ENCODE measurements at places on chromosomes 13 and 19. TPM values are rescaled to one million over a fixed set of nuclear protein-coding genes. Genes with fewer than 3 reads are reported as not detected.
A peak's percentile ranks its signal among the peaks of the same experiment; 100 is the strongest.

- no peak for DNase-seq
Observed at GRCh38 chr13:92589955-92590354, 636.7 kb upstream of the GPC6 start.

GRCh38 chr19:27955485-27956480, 1257.2 kb downstream of the UQCRFS1 start:
- DNase-seq, result no peak

- DNase-seq, result no peak
Observed at GRCh38 chr13:99280166-99280565, 22.0 kb upstream of the GPR18 start.

DNA sequence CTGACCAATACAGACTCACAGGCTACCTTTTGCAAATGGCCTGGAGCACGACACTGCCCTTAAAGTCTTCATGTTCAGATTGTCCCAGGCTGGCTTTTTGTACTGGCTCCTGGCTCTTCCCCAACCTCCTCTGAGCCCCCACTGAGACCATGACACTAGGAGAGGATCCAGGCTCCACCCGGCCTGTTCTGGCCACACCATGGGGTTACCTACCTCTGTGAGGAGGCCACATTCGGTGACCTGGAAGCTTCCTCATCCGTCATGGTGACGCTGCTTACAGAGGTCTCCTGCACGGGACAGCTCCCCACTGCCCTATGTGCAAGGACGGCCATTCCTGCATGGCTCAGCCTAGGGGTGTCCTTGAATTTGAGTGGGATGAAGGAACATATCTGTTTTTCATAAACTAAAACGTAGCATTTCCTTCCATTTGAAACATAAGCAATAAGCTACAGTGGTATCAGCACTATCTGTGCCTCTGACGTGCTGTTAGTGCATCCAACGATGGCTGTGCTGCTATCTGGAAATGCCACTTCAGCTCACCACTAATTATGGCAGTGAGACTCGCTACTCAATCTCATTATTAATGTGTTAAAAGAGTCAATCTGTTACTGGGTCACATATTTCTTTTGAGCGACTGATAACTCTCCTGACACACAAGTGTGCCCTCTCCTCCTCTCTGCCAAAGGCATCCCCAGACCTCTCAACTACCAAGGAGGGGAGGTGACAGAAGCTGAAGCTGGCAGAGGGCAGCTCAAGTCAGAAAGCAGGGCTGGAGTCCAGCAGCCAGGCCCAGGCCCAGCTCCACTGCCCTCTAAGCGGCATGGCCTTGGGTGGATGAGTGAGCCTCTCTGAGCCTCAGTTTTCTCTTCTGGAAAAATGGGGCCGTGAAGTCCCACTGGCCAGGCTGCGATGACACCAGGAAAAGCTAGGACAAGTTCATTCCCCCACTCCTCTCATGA, 29.6 kb downstream of the ELL start:
- peak; percentile 74 for DNase-seq

DNA sequence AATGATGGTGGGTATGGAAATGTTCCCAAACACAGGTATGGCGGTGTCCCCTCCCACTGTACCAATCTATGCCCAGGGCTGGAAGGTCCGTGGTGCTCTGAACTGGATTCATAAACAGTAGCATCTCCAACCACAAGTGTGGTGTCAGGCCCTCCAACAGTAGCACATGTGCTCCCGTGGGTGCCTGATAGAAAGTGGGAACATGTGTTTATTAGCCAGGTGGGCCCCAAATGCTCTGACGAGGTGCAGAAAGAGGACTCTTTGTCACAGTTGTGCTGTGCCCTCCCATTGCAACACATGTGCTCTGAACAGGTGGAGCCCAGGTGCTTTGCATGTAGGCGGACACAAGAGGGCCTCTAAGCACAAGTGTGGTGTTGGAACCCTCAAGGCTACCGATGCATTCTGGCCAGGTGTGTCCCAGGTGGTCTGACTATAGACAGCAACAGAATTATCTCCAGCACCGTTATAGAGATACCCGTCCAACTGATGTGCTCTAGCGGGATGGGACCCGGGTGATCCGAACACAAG, 75.4 kb upstream of the ZNF30 start:
- DNase-seq, result no peak

Gene HIF3A
- 82.6 TPM for total RNA-seq

- no peak for DNase-seq
Observed at GRCh38 chr13:97198753-97199152, 23.4 kb upstream of the MBNL2 start.

GRCh38 chr13:30615866-30616541, 1.7 kb upstream of the USPL1 start:
- no peak for DNase-seq

DNA sequence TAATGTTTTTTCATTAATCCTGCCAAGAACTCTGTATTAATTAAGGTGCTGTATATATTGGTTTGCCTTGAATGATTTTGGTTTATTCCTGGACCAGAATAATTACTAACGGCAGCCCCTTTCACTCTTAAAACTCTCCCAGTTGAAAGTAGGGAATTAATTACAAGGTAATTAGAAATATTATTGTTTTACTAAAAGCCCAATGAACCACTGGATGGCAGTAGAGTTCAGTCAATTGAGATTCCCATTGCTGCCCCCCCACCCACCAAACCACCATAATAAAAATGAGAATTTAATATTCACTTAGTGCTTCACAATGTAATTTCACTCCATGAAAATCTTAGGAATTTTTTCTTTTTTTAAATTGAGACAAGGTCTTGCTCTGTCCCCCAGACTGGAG, 13.7 kb downstream of the WBP4 start:
- no peak for DNase-seq

Gene NLRP12
- 0.20 TPM for total RNA-seq

GRCh38 chr13:67221630-67222226, 8.4 kb downstream of the PCDH9 start:
- DNase-seq, result no peak

DNA sequence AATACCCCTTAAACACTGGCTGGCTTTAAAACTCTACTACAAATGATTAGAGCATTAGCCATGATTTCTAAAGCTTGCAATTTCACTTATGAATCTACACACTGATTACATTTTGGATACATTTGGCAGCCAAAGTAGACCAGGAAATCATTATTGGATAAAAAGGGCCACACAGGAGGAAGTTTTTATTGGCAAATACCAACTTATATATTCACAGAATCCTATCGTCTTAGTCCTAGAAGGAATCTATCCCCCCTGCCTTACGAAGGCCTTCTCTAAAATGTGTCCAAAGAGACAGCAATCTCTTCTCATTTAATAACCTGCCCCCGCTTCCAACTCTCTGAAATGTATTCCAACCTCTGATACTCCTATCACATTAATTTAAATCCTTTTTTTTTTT, 52.5 kb downstream of the KLF5 start:
- DNase-seq, result no peak

Gene LRRC25
- total RNA-seq, result 3.7 TPM

- DNase-seq, result no peak
Observed at GRCh38 chr19:4692251-4693077, 22.3 kb upstream of the MYDGF start.

GRCh38 chr13:113432506-113433270, 20.6 kb downstream of the ADPRHL1 start:
- DNase-seq, result no peak

Gene S1PR4
- total RNA-seq, result 0.33 TPM

DNA sequence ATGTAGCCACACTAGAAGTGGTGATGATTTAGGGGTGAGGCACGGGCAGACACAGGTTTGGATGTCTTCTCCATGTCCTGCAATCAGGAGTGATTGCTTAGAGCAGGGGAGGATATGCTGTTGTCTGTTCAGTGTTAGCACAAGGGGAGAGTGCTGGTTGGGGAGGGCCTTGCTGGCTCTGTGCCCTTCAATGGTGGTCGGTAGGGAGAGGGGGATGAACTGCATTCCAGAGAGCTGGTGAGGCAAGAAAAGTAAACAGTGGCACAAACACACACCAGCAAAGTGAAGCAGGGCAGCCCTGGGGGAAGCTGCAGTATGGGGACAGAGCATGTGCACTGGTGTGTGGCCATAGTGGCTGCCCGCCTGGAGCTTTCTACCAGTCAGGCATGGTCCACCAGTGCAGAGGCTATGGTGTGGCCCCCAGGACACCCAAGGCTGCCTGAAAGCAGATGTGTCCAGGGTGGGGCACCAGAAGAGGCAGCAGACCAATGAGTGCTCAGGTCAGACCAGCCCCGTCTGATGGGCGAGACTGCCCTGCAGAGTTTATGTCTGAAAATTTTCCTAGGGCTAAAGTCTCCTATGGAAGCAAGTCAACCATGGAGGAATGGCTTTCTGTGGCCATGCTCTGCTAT, 1676.9 kb downstream of the PCDH9 start:
- no peak for DNase-seq

GRCh38 chr13:37074703-37075102, 15.2 kb upstream of the SUPT20H start:
- DNase-seq, result no peak

DNA sequence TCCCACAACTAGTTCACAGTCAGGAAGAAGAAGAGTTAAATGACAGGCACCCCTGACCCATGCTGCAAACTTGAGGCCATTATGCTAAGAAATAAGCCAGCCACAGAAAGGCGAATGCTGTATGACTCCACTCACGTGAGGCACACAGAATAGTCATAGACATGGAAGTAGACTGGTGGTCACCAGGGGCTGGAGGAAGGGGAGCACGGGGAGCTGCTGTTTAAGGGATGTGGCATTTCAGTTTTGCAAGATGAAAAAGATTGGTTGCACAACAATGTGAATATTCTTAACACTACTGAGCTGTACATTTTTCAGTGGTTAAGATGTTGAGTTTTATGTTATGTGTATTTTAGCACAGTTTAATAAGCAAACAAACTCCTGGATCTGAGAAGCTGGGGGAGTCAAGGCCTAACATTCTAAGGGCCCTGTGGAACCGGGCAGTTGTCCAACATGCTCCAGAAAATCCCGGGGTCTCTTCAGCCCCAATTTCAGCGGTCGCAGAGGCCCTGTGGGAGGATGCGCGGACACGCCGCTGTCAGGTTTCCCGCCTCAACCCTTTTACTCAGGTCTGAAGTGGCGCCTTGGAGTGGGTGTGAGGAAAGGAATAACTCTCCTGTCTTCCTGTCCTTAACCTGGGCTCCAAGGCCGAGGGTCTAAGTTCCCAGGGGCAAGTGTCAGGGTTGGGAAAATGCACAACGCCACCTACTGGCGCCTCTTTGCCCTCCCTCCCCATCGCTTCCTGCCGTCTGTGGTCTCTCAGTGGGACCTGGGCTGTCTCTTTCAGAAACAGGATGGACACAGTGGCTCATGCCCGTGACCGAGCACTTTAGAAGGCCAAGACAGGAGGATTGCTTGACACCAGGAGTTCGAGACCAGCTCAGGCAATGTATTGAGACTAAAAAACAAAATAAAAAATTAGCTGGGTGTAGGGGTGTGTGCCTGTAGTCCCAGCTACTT, 4.4 kb upstream of the TMEM272 start:
- no peak for DNase-seq

Gene SPACA4
- total RNA-seq, result not detected

GRCh38 chr13:70829748-70830147, 721.5 kb upstream of the KLHL1 start:
- DNase-seq, result no peak

- DNase-seq, result no peak
Observed at GRCh38 chr13:52092087-52092486, 36.8 kb downstream of the NEK5 start.

Gene LILRB2
- total RNA-seq, result 2.8 TPM

GRCh38 chr19:56637976-56638555, 4.9 kb upstream of the SMIM17 start:
- peak; percentile 91 for DNase-seq

GRCh38 chr19:43662487-43662886, 7.5 kb downstream of the PLAUR start:
- no peak for DNase-seq

- DNase-seq, result no peak
Observed at GRCh38 chr13:75390229-75390628, 91.7 kb downstream of the TBC1D4 start.

Gene COX7A1
- total RNA-seq, result 2,451 TPM

Gene LILRB4
- total RNA-seq, result 4.7 TPM

Gene ZNF253
- 8.5 TPM for total RNA-seq

DNA sequence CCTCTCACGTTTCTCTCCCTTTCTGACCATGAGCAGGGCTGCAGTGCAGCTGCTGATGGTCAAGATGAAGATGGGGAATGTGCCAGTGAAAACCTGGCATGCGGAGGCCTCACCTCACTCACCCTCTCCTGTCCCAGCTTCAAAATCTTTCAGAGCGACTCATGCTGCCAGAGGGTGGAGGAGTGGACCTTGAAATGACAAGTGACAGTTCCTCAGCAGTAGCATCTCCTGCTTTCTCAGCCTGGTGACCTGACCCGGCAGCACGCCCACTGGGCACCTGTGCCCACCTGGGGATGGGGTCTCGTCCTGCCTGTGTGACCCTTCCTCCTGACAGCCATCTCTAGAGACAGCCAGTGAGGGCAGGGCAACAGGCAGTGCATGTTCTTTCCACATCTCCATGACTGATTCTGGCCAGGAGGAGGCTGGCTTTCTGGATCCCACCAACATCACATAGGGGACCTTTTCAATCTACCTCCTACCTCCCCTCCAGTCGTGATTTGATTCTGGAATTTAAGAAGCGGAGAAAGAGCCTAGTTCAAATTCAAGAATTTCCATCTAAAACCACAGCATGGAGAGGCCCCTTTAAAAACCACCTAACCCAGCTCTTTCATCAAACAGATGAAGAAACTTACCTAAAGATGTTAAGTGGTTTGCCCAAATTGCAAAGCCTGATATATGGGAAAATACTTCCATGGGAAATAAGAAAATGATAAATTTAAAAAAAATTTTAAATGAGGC, 45.8 kb downstream of the RFX2 start:
- no peak for DNase-seq

- no peak for DNase-seq
Observed at GRCh38 chr13:99028890-99029289, 51.0 kb upstream of the DOCK9 start.

DNA sequence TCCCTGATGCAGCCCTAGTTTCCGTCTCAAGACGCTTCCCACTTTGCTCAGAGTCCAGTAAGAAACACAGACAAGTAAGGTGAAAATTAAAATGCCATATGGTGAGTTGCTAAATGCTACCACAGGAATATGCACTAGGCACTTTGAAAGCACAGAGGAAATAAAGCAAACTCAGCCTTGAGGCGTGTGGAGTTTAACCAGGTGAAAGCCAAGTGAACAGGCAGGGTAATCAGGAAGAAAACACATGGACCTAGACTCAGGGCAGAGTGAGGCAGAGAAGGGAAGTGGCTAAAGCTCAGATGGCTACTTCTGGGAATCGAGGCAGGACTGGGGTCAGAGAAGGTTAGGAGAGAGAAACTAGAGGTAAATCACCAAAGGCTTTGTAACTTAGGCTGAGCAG, 5.4 kb upstream of the UBL3 start:
- no peak for DNase-seq

DNA sequence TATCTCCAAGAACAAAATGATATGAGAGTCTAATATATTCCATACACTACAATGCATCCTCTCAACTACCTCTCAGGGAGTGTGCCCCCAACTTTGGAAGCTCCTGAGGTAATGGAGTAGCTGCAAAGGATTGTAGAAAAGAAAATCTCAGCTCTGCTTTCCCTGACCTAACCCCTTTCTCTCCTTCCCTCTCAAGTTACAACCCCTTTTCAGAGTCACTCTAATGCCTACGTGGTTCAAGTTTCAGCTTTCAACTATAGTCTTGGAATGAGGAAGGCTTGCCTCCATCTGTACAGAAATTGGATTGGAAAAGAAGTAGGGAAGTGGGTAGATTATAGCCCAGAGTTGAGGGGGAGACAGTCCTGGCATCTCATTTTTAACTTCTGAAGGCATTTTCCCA, 256.0 kb downstream of the PCDH9 start:
- DNase-seq, result no peak

GRCh38 chr19:47228168-47228936, 2.6 kb downstream of the BBC3 start:
- DNase-seq, result no peak

Gene ZNF177
- 4.0 TPM for total RNA-seq

- no peak for DNase-seq
Observed at GRCh38 chr19:38197937-38198704, 25.9 kb downstream of the DPF1 start.

Gene KLF12
- total RNA-seq, result 13.9 TPM
